ENCODE measurements at places on chromosomes 12 and 14. TPM values are rescaled to one million over a fixed set of nuclear protein-coding genes. Genes with fewer than 3 reads are reported as not detected.

Gene AKAP5
- total RNA-seq, result 0.09 TPM

Gene ACSM4
- not detected for total RNA-seq

Gene KRT79
- total RNA-seq, result not detected

Gene KRT85
- not detected for total RNA-seq

Gene MGP
- 4,199 TPM for total RNA-seq

Gene PPFIA2
- not detected for total RNA-seq

Gene INHBC
- total RNA-seq, result 0.09 TPM

Gene ART4
- total RNA-seq, result 0.26 TPM

Gene NEUROD4
- total RNA-seq, result not detected

Gene TAS2R42
- not detected for total RNA-seq

Gene KIF26A
- not detected for total RNA-seq

Gene MSI1
- not detected for total RNA-seq

Gene DNAI7
- total RNA-seq, result not detected

Gene DACT1
- total RNA-seq, result 4.8 TPM

Gene CTSG
- total RNA-seq, result not detected

Gene ACOT4
- total RNA-seq, result 0.09 TPM

Gene ANKS1B
- total RNA-seq, result 1.2 TPM

Gene DHRS2
- total RNA-seq, result 0.51 TPM

Gene NGB
- total RNA-seq, result not detected

Gene SELPLG
- total RNA-seq, result 2.6 TPM

Gene SERPINA6
- not detected for total RNA-seq

Gene KRT71
- total RNA-seq, result not detected

Gene LBHD2
- 0.26 TPM for total RNA-seq

Gene A2ML1
- total RNA-seq, result not detected

Gene CORO1C
- 69.4 TPM for total RNA-seq

Gene ACOT6
- not detected for total RNA-seq

Gene TMEM179
- not detected for total RNA-seq

Gene DBX2
- total RNA-seq, result not detected

Gene PGF
- 10.8 TPM for total RNA-seq

Gene NOVA1
- total RNA-seq, result 1.6 TPM

Gene TMEM119
- 182 TPM for total RNA-seq

Gene SLC38A2
- 494 TPM for total RNA-seq

Gene TSHR
- total RNA-seq, result not detected

Gene FAM90A1
- 0.09 TPM for total RNA-seq

Gene CCDC196
- not detected for total RNA-seq

Gene OXA1L
- total RNA-seq, result 84.5 TPM

Gene GLI1
- total RNA-seq, result 1.3 TPM

Gene AEBP2
- 7.2 TPM for total RNA-seq

Gene ERBB3
- 4.2 TPM for total RNA-seq

Gene MRPL42
- total RNA-seq, result 29.8 TPM

Gene FCF1
- 23.5 TPM for total RNA-seq

Gene KRT74
- total RNA-seq, result not detected

Gene SMOC1
- 2.4 TPM for total RNA-seq

Gene SLC10A1
- not detected for total RNA-seq

Gene CACNA2D4
- 0.09 TPM for total RNA-seq

Gene TMEM52B
- 0.82 TPM for total RNA-seq

Gene LRRIQ1
- total RNA-seq, result 0.85 TPM

All from pericardium fibroblast (primary cell).